ENCODE measurements at places on chromosomes 5 and 9. TPM values are rescaled to one million over a fixed set of nuclear protein-coding genes. Genes with fewer than 3 reads are reported as not detected.

DNA sequence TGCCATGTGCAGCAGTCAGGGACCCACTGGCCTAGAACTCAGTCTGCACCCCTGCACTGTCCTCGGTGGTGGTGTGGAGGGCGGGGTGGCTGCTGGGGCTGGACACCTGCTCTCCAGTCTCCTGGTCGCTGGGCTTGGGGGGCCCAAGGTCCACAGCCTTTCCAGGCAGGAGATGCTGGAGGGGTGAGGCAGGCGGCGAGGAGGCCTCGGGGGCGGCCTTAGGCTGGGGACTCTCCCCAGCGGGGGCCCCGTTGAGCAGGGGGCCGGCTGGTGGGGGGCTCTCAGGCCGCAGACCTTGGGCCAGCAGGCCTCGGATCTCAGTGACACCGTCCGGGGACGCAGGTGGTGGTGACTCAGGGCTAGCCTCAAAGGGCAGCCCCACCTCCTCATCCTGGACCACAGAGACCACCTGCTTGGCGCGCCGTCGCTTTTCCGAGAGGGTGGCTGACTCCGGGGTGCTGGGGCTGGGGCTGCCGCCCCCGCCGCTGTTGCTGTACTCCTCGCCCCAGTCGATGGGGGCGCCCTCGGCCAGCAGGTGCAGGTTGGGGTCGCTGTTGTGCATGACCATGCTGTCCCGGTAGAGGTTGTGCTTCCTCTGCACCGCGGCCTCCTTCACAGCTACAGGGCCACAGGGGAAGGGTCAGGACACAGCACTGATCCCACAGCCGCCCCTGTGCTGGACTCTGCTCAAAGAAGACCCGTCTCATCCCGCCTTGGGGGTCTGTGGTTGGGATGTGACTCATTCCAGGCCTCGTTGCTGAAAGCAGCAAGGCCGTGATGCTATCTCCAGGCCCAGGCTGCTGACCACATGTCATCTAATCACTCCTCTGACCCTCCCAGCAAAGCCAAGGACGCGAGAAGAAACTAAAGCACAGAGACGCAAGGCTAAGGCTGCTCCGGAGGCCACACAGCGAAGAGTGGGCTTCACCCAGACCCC, 55.8 kb downstream of the LRSAM1 start:
- no peak for DNase-seq

DNA sequence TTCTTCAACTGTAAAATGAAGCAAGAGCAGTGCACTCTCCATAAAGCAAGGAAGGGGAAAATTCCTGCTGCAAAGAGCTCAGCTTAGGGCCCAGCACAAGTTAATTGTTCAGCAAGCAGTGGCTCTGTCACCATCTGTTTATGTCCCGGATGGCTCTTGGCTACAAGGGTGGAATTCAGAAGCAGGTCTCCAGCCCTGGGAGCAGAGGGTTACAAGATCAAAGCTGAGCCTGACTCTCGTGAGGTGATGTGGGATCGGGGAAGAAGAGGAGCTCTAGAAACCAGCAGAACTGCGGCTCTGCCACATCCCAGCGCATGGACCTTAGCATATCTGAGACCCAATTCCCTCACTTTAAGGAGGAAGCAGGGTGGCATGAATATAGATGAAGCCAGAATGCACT, 25.2 kb upstream of the OLFM1 start:
- no peak for DNase-seq

GRCh38 chr9:19441730-19442129, 32.9 kb downstream of the ACER2 start:
- DNase-seq: no peak

GRCh38 chr5:158589939-158590338, 509.8 kb downstream of the EBF1 start:
- DNase-seq: no peak

DNA sequence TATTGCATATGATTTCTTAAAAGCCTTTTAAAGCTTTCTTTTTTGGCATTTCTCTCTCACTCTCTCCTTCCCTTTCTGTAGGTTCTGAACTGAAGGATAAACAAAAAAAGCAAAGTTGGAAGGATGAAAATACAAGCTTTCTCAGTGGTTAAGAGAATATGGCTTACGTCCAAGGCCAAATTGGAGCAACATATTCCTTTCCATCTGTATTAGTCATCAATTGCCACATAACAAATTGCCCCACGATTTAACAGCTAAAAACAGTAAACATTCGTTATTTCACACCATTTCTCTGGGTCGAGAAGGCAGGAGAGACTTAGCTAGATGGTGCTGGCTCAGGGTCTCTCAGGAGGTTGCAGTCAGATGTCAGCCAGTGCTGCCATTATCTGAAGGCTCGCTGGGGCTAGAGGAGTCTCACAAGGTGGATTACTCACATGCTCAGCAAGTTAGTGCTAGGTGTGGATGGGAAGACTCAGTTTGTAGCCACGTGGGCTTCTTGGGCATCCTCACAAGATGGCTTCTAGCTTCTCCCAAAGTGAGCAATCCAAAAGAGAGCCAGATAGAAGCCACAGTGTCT, 2.0 kb upstream of the ROR2 start:
- DNase-seq: no peak

The SLC45A2 gene
- total RNA-seq: not detected

The CRB2 gene
- total RNA-seq: 1.0 TPM

The ACER2 gene
- 2.0 TPM for total RNA-seq
